ENCODE measurements at places on chromosomes 4 and X.

GRCh38 chr4:153934688-153935017 is 145.8 kb upstream of the SFRP2 start:
- DNase-seq: no peak

GRCh38 chr4:24396988-24397387 is 187.4 kb downstream of the DHX15 start:
- no peak for DNase-seq

DNA sequence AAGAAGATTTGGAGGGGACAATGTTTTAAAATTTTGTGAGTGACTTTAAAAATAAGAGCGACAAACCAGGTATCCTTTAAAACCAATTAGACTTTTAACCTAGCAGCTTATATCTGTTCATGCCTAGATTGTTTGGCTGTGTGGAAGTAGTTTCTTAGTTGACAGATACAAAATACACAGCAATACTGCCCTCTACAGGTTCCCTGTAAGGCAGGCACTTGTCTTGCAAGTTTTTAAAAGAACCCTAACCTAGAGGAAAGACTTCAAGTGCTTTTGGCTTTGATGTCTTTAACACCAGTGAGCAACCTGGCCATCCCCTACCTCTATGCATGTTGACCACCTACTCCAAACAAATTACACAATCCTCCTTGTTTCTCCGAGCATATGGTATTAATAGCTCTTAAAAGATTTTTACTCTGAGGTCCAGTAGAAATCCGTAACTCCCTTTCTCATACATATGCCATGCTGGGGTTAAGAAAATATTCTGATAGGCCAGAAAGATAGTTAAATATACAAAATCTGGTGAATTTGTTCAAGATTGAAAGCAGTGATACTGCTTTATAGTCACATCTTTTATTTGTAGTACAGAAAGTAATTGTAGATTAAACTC is 273.0 kb downstream of the ARHGAP24 start:
- no peak for DNase-seq

DNA sequence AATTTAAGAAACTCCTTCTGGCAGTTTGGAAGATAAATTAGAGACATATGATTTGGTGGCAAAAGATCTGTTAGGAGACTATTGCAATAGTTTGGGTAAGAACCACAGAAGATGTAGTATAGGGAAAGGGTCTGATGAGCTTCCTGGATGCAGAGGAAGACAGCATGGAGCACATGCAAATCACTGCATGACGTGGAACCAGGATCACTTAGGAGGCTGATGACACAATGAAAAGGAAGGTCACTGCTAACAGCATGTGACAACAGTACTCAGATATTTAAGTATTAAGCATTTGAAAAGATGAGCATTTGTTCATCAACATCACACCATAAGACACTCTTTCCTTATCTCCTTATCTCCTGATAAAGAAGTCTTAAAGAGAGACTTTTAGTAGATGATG is 167.8 kb upstream of the LDB2 start:
- DNase-seq: no peak

DNA sequence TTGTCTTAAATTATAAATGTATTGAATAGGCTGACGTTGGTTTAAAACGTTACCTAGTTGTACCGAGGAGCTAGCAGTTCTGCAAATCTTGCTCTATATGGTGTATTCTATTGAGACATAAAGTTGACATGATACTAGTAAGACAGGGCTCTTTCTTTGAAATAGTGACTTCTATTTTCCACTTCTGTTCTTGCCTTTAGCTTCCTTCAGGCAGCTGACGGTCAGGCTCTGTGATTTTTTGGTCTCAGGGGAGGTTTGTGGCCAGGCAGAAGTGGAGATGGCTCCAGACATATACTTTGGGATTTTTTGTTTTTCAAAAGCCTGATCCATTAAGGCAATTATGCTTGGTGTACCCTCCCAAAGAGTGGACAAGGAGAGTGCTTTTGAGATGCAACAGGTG is 95.2 kb downstream of the SLC34A2 start:
- DNase-seq: no peak

GRCh38 chr4:5133201-5133600 is 81.9 kb downstream of the STK32B start:
- no peak for DNase-seq

DNA sequence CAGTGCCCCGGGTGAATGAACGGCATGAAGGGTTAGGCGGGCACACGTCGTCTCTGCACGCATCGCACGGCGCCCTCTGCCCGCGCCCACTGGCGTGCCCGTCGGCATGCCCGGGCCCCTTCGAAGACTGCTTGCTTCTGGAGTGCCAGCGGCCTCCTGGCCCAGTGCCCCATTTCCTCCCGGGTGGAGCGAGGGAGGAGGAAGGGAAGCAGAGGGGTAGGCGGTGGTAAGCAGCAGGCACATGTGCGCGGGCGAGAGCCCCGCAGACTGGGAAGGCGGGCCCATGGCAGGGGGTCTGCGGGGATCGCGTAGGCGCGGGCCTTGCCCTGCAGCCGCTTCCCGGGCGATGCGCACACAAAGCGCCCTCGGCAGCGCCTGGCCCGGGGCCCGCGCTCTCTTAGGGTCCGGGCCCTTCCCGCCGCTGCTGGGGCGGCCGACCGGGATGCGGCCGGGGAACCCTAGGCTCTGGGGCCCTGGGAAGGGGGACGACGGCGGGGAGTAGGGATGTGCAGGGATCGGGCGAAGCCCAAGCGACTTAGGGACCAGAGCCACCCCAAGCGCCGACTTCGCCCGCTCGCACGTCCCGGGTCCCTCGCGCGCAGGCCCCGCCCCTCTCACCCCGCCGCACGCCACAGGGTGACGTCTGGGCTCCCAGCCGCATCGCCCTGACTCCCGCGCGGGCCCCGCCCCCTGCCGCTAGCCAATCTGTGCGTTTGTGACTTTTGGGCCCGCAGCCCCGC is 866 bp upstream of the EMD start:
- DNase-seq: peak; percentile 68

DNA sequence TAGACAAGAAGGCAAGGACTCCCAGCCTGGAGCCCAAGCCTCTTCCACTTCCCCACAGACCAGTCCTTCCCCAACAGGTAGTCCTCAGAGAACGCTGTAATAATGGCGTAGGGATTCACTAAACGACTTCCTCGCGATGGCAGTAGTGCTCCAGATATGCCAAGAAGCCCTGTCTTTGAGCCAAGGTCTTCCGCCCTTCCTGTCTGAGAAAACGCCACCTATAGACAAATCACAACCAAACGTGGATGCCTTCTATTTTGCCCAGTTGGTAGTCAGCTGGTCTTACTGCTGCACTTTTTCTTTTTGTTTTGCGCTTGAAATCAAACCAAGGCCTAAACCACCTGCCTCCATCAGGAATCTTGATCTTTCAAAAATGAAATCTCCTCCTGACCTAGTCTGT is 203.3 kb downstream of the OR13H1 start:
- no peak for DNase-seq

DNA sequence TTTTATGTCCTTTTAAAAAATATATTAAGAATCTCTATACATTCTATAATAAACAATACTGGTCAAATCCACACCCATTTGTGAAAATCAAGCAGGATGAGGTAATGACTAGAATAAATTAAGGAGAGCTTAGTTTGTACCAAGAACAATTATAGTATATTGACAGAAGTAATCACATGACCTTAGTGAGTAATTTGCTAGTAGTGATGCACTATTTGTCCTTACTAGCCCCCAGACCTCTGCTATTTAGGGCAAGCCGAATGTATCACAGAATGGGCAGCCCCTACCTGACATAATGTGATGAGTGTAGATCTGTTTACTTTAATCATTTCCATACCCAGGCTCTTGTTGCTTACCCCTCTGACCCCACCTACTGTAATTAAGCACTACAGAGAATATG is 15.8 kb downstream of the ATP1B4 start:
- no peak for DNase-seq

DNA sequence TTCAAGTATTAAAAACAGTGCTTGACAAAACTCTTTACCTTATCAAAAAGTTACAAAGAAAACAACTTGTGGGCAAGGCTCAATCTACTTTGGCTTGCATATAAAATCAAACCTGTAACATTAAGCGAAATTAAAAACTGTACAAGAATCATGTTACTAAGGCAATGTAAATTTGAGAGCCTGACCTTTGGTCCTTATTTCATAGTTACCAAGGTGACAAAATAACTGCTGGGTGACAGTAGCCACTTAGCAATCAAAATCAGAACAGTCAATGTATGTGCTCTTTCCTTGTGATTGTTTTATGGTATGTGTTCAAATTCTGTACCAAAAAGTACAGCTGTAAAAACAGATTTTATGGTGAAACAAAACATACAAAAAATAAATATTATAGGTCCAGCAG is 204.0 kb downstream of the RASL11B start:
- DNase-seq: no peak

DNA sequence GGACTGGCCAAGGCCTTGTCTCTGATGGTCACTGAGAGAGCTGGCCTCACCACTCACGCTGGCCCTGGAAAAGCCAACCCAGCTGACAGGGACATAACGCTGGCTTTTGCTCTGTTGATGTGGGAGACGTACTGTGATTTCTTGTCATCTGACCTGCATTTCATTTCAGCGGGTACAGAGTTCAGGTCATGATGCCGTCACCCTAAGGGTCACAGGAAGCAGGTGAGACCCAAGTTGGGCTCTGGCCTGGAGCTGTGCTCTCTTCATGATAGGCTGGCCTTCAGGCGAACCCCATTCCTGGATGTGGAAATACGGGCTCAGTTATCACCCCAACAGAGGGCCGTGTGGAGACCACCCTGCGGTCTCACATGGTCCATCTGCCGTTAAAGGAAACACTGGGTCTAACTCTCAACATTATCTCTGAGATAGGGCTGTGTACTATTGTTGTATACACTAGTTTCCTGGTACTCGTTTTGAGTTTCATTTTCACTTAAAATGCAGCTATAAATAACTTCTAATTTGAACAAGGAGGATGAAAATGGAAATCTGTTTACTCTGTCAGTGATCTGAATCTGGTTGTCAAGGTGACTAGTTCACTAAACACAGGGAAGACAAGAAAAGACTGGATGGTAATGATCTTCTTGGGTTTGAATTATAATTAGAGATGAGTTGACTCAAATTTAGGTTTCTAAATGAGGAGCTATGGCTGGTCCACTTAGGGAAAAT is 89.1 kb downstream of the TBC1D9 start:
- DNase-seq: no peak
